Activated CD4-positive, alpha-beta T cell treated with anti-CD3 and anti-CD28 coated beads, Interleukin-2, amount 50 U/mL, for 24 hours (primary cell): ENCODE measurements at places on chromosomes 5 and 9.

DNA sequence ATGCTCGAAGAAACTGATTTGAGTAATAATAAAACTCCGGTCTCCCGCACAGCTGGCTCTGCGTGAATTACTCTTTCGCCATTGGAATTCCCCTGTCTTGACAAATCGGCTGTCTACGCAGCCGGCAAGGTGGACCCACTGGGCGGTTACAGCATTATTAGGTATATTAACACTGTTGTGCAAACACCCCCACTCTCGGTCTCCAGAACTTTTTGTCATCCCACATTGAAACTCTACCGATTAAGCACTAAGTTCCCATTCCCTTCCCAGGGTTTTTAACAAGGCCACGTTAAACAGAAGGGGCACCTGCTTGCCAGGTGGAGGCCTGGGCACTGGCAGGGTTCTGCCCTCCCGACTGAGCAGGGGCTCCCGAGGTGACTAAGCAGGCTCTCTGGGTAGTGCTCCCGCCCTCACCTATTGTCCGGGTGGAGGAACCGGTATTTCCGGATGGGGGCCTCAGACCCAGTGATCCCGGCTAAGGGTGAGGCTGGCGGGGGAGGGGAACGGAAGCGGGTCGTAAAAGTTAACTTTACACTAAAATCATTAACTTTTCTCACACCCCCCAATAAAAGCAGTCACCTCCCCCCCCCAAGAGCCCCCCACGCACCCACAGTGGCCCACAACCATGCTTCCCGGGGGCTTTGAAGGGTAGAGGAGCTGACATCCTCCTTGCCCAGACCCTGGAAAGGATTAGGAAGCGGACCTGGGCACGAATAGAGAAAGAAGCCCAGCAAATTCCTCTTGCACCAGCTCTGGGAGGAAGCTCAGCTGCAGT, 53.5 kb upstream of the TJP2 start:
- DNase-seq, result no peak

DNA sequence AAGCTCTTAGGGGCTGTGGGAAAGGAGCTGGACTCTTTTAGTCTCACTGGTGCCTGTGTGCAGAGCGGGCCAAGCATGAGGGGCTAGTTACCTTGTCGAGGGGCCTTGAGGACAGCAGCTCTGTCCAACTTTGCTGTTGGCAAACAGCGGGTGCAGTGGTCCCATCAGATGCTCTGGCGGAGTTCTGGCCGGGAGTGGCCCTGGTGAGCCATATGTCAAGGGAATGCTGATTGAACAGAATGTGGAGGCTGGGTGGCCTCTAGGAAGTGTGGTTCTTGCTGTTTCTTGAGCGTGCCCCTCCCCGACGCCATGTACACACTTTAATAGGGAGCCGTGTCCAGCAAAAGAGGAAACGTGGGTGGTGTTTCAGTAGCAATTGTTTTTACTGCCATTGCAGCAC, 3.6 kb upstream of the ADAMTS2 start:
- DNase-seq, result no peak

DNA sequence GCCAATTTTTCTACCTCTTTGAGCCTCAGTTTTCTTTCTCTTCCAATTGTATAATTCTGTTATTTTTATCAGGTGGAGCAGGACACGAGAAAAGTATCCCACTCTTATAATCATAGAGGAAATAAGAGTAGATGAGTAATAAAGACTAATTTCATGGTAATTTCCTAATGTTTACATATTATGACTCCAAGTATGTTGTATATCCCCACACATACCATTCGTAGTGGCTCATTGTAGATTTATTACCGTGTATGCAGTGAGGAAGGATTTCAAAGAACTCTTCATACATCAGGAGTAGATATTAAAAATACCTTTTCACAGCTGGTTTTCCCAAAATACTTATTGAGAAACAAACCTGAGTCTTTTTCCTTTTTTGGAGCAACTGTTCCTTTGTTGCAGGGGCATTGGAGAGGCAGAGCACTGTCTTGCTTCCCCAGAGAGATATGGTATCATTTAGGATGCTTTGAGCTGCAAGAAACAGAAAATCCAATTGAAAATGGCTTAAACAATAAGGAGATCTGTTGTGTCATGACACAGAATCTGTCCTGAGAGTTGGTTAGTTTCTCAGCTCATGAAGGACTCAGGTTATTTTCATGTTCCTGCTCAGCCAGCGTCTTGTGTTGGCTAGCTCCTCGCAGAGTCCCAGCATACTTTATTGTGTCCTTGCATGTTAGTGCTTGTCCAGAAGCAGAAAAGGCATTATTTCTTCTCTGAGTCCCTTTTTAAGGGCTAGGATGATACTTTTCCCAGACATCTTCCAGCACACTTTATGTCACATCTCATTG, 291.2 kb downstream of the ARHGAP26 start:
- no peak for DNase-seq

DNA sequence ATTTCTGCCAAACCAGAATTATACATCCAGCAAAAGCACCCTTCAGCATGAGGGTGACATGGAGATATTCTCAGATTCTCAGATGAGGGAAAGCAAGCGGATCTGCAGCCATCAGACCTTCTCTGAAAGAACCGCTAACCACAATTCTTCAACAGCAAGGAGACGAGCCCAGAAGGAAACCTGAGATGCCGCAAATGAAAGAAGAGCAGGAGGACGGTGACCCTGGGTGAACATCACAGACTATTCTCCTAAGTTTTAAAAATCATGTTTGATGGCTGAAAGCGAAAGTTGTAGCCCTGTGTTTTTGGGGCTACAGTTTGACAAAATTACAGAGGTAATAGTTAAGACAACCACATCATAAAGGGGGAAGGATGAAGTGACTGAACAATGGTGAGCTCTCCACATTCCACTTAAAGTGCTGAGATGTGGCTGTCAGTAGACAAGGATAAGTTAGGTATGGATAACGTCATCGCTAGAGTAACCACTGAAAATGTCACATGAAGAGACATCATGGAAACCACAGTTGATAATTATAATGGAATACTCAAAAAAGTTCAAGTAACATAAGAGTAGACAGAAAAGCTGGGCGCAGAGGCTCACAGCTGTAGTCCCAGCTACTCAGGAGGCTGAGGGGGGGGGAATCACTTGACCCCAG, 31.5 kb upstream of the NSMF start:
- no peak for DNase-seq

DNA sequence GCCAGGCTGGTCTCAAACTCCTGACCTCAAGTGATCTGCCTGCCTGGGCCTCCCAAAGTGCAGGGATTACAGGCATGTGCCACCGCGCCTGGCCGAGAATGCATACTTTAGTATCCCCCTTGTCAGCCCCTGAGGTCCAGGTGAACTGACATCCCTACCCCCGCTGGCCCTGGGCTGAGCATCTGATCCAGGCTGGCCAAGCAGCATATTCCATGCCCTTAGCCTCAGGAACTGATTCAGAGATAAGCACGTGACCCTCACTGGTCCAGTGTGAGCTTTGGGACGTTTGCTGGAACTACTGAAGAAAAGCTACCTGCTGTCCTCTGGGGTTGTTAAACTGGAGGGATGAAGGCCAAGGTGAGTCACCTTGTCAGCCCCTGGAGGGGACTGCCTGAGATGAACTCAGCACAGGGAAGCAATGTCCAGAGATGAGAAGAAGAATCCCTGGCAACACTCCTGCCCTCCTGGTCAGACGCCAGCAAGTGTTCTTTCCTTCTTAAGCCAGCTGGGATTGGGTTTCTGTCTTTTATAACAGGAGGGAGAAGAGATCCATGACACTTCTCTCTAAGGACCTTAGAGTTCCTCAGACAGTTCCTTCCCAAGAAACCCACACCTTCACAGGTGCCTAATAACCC, 59.1 kb upstream of the FBXW11 start:
- no peak for DNase-seq

GRCh38 chr5:54304040-54304439, 6.3 kb downstream of the ARL15 start:
- DNase-seq, result no peak

GRCh38 chr9:6055216-6055615, 39.8 kb upstream of the RANBP6 start:
- no peak for DNase-seq

DNA sequence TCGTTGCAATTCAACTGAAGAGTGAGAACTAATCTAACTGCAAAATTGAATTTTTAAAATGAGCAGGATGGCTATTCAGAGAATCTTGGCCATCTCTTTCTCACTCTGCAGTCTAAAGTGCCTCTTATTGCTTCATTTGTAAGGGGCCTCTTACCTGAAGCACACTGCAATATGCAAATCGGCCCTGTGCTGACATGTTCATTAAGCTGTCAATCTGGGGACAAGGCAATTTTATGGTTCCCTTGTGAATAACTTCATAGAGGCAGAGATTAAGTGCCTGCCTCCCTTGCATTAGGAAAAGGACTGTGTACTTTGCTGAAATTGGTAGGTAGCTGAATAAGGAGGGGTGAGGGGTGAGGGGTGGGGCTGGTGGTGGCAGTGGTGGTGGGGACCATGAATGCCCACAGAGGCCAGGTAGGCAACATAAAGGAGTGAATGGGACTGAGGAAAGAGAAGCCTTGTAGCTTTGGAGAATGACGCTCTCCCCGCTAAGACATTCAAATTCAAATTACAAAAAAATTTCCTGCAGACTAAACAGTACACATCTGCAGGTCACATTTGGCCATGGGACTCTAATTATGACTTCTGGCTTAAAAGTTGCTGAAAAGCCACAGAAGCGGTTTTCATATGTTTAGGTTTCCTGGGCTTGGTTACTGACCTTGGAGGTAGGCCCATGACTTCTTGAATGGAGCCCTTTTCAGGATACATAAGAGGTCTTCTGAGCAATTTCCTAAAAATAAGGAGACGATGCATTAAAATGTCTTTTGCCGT, 25.0 kb downstream of the TNFSF8 start:
- no peak for DNase-seq

DNA sequence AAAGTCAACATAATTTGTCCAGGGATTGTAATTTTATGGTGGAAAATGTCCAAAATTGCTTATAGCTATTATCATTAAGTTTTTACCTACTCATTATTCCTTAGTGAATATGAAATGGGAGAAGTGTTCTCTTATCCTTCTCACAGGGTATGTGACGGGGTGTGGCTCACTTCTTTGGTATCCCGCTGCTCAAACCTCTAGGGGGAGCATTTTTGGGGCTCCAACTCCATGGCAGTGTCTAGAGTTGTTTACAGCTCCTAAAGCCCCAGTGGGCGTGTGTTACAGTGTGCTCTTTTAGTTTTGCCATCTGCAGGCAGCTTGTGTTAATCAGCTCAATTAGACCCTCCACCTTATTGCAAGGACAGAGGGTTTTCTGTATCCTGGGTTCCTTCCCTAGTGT, 89.4 kb downstream of the CDKN2A start:
- DNase-seq, result no peak

GRCh38 chr5:140176031-140176387, 1.0 kb downstream of the CYSTM1 start:
- no peak for DNase-seq

- DNase-seq, result no peak
Observed at GRCh38 chr5:151589878-151590570, 1.1 kb downstream of the FAT2 start.

DNA sequence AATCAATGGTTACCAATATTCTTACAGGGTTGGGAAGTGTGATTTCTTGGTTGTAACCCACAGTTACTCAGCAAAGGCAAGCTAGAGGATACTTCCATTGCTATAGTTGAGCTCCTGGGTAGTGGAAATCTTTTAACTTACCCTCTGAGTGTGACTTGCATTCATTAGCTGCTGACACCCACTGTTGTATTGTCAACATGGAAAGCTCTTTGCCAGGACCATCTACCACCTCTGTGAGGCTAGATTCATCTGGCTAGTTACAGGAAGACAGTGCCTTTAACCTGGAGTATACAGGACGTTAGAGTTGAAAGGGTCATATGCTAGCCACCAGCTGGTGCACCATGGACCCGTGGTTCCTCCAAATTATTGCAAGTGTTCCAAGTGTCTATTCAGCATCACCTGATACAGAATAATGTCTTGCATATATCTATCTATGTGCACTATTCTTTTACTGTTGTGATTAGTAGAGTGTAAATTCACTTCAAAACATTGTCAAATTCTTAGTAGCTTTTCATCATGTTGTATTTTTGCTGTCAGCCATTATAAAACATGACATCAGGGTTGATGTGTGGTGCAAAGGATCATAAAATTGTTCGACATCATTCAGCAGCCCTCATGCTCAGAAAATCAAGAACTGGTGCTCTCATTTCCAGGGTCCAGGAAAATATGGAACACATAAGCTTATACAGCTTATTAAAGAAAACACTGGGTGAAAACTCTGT, 239.0 kb downstream of the PJA2 start:
- DNase-seq, result no peak

DNA sequence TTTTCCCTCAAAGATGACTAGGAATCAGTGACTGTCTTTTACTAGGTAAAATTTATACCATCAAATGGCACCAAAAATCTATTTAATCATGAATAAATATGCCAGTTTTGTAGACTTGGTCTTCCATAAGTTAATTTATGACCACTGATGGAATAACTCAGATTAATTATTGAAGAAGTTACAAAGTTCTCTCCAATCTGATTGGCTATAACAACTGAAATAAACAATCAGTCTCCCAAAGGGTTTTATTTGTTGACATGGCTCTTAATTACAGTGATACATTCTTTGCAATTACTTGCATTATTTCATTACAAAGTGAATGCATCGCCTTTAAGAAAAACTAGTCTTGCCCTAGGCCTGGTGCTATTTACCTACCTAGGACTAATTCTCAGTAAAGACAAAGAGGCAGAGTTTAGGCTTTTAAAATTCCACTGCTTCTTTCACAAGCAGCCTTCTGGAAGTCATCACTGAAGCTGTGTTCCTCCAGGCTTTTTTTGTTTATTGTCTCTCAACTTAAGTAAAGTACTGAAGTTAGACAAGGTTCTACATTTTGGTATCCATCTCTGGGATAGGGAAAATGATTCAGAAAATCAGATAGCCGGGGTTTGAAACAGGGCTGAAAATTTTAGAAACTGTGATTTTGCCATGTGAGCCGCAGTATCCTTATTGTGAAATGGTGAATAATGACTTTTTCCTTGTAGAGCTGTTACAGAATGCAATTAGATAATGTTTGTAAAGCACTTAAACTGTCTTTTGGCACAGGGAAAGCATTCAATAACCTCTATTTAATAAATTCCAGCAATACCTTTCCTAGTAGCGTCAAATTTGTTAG, 2.5 kb downstream of the STOM start:
- no peak for DNase-seq

GRCh38 chr9:112755675-112756074, 5.1 kb downstream of the SNX30 start:
- DNase-seq, result no peak

GRCh38 chr5:82862711-82863110, 214.5 kb downstream of the TMEM167A start:
- no peak for DNase-seq

DNA sequence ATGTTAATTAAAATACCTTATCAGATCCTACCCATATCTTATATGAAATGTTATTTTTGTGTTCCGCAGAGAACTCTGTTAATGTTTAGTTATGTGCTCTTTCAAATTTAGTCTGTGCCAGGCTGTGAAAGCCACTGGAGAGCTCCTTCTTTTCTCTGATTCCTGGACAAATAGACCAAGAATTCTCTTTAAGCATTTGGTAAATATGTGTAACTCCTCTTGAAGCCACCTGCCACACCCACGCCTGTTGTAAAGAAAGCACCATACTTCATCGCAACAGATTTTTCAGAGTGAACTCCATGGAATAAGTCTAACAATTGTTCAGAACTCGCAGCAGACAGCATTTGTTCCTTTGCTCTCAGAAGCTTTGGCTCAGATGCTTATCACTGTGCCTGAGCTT, 301.1 kb downstream of the FAM170A start:
- no peak for DNase-seq

- DNase-seq, result no peak
Observed at GRCh38 chr5:154410786-154411185, 35.0 kb upstream of the SAP30L start.

- DNase-seq, result no peak
Observed at GRCh38 chr5:125610892-125611291, 812.3 kb upstream of the GRAMD2B start.

GRCh38 chr5:65171645-65172044, 310.1 kb downstream of the ADAMTS6 start:
- DNase-seq, result no peak
